ENCODE measurements at places on chromosomes 4 and X.

GRCh38 chr4:78799551-78800495, 23.7 kb downstream of the BMP2K start:
- H3K27ac ChIP-seq, result no peak overlapping the region
- H3K36me3 ChIP-seq, result peaks cover 4% of the 10 kb centered on the region
- no peaks in the 10 kb centered on the region for H3K27me3 ChIP-seq

GRCh38 chr4:55258152-55258865, 87.7 kb upstream of the SRD5A3 start:
- no peaks in the 10 kb centered on the region for H3K36me3 ChIP-seq
- peaks cover 8% of the 10 kb centered on the region for H3K27me3 ChIP-seq
- DNase-seq, result no peak
- H3K4me1 ChIP-seq, result no peaks in the 10 kb centered on the region
- H3K4me3 ChIP-seq, result no peak overlapping the region

DNA sequence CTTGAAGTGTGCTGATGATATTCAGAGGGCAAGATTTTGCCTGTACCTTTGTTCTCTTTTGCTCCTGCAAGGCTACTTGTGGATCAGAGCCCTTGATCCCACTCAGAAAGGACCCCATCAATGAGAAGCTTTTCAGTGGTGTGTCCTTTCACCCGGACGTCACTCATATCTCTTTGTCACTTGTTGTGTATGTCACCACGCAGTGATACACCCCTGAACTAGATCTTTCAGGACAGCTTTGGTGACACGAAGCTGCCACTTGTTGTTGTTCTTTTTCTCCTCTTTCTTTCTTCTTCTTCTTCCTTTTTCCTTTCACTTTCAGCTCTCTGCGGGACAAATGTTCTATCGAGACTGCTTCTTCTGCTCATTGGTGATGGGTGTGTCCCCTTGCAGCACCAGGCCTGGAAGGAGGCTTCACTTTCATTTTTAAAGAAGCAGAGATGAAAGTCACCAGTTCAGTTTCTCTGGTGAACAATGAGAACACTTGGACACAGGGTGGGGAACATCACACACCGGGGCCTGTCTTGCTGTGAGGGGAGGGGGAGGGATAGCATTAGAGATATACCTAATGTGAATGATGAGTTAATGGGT, 83.6 kb downstream of the NBDY start:
- peak overlapping the region; percentile 95 for H3K27ac ChIP-seq
- DNase-seq, result peak; percentile 35
- H3K4me1 ChIP-seq, result peaks cover 30% of the 10 kb centered on the region
- H3K27me3 ChIP-seq, result no peaks in the 10 kb centered on the region
- H3K4me3 ChIP-seq, result peak overlapping the region; percentile 70

GRCh38 chrX:147322496-147322895, 508.0 kb upstream of the CXorf51A start:
- no peaks in the 10 kb centered on the region for H3K4me1 ChIP-seq
- H3K27ac ChIP-seq, result no peak overlapping the region
- DNase-seq, result no peak
- H3K36me3 ChIP-seq, result no peaks in the 10 kb centered on the region

- no peak overlapping the region for H3K4me3 ChIP-seq
- H3K36me3 ChIP-seq, result no peaks in the 10 kb centered on the region
- no peaks in the 10 kb centered on the region for H3K4me1 ChIP-seq
Measured at GRCh38 chr4:173685831-173686210, 155.8 kb upstream of the HAND2 start.

- DNase-seq, result no peak
- no peak overlapping the region for H3K4me3 ChIP-seq
- H3K36me3 ChIP-seq, result peaks cover 75% of the 10 kb centered on the region
- H3K27ac ChIP-seq, result peak overlapping the region; percentile 33
Measured at GRCh38 chr4:2902126-2902525, 58.5 kb downstream of the ADD1 start.

- no peaks in the 10 kb centered on the region for H3K27me3 ChIP-seq
- no peaks in the 10 kb centered on the region for H3K4me1 ChIP-seq
- H3K4me3 ChIP-seq, result no peak overlapping the region
Measured at GRCh38 chr4:132123870-132124623, 1025.0 kb upstream of the PCDH10 start.

DNA sequence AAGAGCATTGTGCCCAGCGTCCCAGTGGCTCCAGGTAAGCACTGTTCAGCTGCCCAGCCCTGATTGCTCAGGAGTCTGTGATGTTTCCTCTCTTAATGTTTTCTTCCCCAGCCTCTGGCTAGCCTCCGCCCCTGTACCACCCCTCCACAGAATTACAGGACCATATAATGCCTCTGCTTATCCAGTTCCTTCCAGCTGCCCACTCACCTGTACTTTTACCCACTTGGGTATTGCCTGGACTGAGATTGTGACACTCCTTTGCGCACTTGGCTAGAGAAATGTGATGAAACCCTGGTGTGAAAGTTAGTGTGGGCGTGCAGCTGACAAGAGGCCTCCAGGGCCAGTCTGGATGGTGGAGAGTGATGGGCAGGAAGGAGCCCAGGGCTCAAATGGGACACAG, at the start of gene AWAT2:
AWAT2 (minus strand) TSS at position 14 of the 400 bp plus-strand sequence; CDS start at position 8, 6 bp downstream.
- H3K27ac ChIP-seq, result no peak within 1 kb of the TSS
- DNase-seq, result no peak
- no peaks in the 10 kb centered on the region for H3K4me1 ChIP-seq
- H3K27me3 ChIP-seq, result peaks cover 1% of the 10 kb centered on the region
- no peaks in the 10 kb centered on the region for H3K36me3 ChIP-seq

- peaks cover 15% of the 10 kb centered on the region for H3K4me1 ChIP-seq
- no peaks in the 10 kb centered on the region for H3K36me3 ChIP-seq
- H3K4me3 ChIP-seq, result no peak overlapping the region
- H3K27me3 ChIP-seq, result peaks cover 12% of the 10 kb centered on the region
- no peak overlapping the region for H3K27ac ChIP-seq
Measured at GRCh38 chr4:88788895-88789294, 91.3 kb upstream of the NAP1L5 start.

GRCh38 chr4:153610623-153611376, 73.3 kb upstream of the TLR2 start:
- no peaks in the 10 kb centered on the region for H3K27me3 ChIP-seq
- H3K4me3 ChIP-seq, result no peak overlapping the region
- no peak overlapping the region for H3K27ac ChIP-seq
- peaks cover 16% of the 10 kb centered on the region for H3K4me1 ChIP-seq

DNA sequence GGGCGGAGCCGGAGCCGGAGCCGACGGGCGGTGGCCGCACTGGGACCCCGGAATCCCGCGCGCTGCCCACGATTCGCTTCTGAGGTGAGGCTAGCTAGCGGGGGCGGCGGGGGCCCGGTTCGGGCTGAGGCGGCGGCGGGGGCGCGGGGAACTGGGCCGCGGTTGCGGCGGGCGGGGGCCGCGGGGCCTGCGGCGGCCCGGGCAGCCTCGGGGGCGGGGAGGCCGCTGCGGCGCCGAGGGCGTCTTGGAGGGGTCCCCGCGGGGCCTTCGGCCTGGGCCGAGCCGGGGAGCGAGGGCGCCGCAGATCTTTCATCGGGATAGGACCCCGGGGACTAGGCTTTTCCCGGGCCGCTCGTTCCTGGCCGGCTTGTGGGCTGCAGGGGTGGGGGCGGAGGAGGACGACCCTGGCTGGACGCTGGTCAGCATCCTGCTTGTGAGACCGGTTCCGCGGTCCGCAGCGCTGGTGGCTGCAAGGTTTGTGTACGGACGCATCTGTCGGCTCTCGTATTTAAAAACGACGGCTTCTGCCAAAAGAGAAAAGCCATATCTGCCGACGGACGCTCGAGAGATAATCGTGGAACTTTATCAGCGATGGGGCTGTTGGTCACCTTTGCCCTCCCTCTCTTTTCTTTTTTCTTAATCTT, 419 bp downstream of the ADD1 start:
- H3K27me3 ChIP-seq, result no peaks in the 10 kb centered on the region
- peak overlapping the region; percentile 85 for H3K27ac ChIP-seq
- H3K4me3 ChIP-seq, result peak overlapping the region; percentile 84

- no peak for DNase-seq
- H3K36me3 ChIP-seq, result no peaks in the 10 kb centered on the region
- H3K4me3 ChIP-seq, result no peak overlapping the region
- no peaks in the 10 kb centered on the region for H3K4me1 ChIP-seq
- peaks cover 15% of the 10 kb centered on the region for H3K27me3 ChIP-seq
Measured at GRCh38 chr4:138919094-138919936, 96.3 kb upstream of the NOCT start.

DNA sequence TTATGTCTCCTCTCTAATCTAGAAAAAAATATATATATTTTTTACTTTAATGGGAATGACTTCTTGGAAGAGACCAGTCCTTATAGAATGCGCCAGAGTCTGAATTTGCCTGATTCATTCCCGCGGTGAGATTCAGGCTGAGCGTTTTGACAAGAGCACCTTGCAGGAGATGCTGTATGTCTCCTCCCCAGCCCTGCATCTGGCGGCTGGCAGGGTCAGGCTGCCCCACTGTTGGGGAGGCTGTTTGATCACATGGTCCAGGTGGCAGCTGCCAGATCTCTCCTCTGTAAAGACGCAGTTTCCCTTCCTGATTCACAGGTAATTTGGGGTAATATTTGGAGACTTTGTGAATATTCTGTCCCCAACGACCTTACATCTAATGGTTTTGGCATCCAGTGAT, 9.7 kb downstream of the PDZD4 start:
- no peak for DNase-seq
- no peaks in the 10 kb centered on the region for H3K36me3 ChIP-seq
- H3K27me3 ChIP-seq, result peaks cover 9% of the 10 kb centered on the region
- H3K4me1 ChIP-seq, result peaks cover 38% of the 10 kb centered on the region
- no peak overlapping the region for H3K27ac ChIP-seq
- H3K4me3 ChIP-seq, result no peak overlapping the region

- H3K36me3 ChIP-seq, result no peaks in the 10 kb centered on the region
- DNase-seq, result no peak
- no peaks in the 10 kb centered on the region for H3K4me1 ChIP-seq
- H3K27me3 ChIP-seq, result peaks cover 49% of the 10 kb centered on the region
Measured at GRCh38 chr4:153799694-153800074, 10.8 kb upstream of the SFRP2 start.

DNA sequence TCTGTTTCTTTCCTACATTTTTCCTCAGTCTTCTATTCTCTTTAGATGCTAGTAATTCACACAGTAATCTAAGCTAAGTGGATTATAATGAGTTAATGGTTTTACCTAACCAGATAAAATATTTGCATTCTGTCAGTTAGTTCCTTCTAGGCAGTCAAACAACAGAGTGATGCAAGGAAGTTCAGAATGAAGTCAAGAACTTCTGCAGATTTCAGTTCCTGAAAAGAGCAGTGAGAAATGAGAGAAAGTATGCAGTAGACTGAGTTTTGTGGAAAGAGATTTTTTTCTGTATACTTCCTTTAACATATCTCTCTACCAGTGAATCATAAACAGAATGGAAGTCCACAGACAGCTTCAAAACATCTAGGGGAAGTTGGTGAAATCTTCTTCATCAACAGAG, 774.0 kb upstream of the POU3F4 start:
- H3K4me3 ChIP-seq, result no peak overlapping the region
- no peak for DNase-seq
- no peak overlapping the region for H3K27ac ChIP-seq
- no peaks in the 10 kb centered on the region for H3K27me3 ChIP-seq
- no peaks in the 10 kb centered on the region for H3K36me3 ChIP-seq
- no peaks in the 10 kb centered on the region for H3K4me1 ChIP-seq

DNA sequence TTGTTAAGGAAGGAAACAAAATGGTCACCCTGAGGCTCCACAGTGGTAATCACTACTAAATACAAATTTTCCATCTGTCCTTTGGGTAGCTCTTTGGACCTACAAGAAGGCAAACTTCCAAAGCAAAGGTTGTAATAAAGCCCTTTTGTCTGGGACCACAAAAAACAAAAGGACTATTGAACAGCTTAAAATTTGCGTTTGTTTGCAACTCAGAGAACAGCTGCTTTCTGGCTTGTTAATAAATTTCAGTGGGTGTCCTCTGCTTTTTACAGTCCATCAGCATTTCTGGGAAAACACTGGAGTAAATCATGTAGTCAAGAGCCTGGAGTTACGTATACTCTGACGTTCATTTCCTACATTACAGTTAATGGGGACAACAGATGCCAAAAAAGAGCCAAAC, 439.7 kb upstream of the DIAPH2 start:
- H3K27me3 ChIP-seq, result no peaks in the 10 kb centered on the region
- DNase-seq, result no peak
- no peak overlapping the region for H3K27ac ChIP-seq
- no peaks in the 10 kb centered on the region for H3K36me3 ChIP-seq
- H3K4me1 ChIP-seq, result no peaks in the 10 kb centered on the region

DNA sequence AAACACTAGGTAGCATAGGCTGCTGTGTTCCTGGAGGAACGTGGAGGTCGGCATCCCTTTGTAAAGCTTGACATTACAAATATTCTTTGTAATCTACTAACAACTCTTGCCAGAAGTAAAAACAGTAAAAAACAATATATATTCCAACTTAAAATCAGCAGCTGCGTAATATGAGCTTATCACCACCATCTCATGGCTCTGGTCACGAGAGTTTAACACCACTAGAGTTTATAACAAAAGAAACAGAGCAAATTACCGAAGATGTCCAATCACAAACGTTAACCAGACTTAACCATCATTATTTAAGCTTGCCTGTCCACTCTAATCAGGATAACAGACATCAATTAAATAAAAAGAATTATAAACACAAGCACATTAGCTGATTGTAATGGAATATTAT, 236.7 kb downstream of the PCDH7 start:
- H3K4me1 ChIP-seq, result no peaks in the 10 kb centered on the region
- H3K27me3 ChIP-seq, result no peaks in the 10 kb centered on the region
- no peaks in the 10 kb centered on the region for H3K36me3 ChIP-seq

Measured in activated CD4-positive, alpha-beta memory T cell treated with anti-CD3 and anti-CD28 coated beads, Interleukin-2, amount 10 ng/mL, durations not matched to agents 7 days and 5 days (primary cell).